Mammary microvascular endothelial cell (primary cell): ENCODE measurements at places on chromosomes 7 and 10. TPM values are rescaled to one million over a fixed set of nuclear protein-coding genes. Genes with fewer than 3 reads are reported as not detected.

The IDI2 gene
- not detected in 2 replicates for total RNA-seq

The BTBD16 gene
- total RNA-seq = not detected in 2 replicates

The SPAM1 gene
- total RNA-seq = not detected in 2 replicates

The ANKRD30A gene
- not detected in 2 replicates for total RNA-seq

The CC2D2B gene
- total RNA-seq = not detected in 2 replicates

The MMP21 gene
- total RNA-seq = 0.07 TPM in 1 of 2 replicates, not detected in the other

The MSMB gene
- total RNA-seq = not detected in 2 replicates

The SPDYE9 gene
- not detected in 2 replicates for total RNA-seq

The PWWP2B gene
- 7.3 and 8.0 TPM in 2 replicates for total RNA-seq

The PNLIPRP2 gene
- total RNA-seq = not detected in 2 replicates

The SPDYE16 gene
- total RNA-seq = 0.07 TPM in 1 of 2 replicates, not detected in the other

The ATP6V0E2 gene
- total RNA-seq = 47.4 and 56.2 TPM in 2 replicates
